Skeletal muscle cell (primary cell): ENCODE measurements at places on chromosomes 16 and 17.

DNA sequence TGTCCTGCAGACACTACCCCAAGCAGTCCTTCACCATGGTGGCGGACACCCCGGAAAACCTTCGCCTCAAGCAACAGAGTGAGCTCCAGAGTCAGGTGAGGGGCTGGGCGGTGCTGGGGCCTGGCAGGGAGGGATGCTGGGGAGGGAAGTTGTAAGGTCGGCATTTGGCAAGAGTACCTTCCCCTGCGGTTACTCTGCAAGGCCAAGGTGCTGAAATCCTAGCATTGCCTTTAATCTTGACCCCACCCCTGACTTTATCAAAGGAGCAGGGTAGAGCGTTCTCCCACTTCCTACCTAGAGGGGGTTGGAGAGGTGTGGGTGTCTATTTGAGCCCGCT is 20.5 kb downstream of the LASP1 start:
- no peak for DNase-seq

- DNase-seq = no peak
Measured at GRCh38 chr17:82737967-82738877, 2.8 kb downstream of the FN3K start.

DNA sequence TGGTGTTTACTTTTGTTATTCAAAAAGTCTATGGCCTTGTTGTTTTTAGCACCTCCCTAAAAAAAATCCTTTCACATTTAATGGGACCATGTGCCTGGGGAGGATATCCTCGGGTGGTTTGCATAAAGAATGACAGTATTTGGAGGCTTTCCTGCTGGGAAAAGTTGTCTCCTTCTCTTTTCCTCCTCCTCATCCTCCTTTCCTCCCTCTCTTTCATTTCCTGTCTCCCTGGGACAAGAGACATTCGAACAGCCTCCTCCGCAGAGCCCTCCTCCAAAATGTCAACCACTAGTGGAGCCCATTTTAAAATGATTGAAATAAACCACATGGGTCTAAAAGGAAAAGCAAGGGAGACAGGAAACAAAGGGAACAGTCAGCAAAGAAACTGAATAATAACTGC is 67.4 kb downstream of the MYH13 start:
- DNase-seq = no peak

- DNase-seq = no peak
Measured at GRCh38 chr16:83539736-83540490, 267.9 kb upstream of the HSBP1 start.

DNA sequence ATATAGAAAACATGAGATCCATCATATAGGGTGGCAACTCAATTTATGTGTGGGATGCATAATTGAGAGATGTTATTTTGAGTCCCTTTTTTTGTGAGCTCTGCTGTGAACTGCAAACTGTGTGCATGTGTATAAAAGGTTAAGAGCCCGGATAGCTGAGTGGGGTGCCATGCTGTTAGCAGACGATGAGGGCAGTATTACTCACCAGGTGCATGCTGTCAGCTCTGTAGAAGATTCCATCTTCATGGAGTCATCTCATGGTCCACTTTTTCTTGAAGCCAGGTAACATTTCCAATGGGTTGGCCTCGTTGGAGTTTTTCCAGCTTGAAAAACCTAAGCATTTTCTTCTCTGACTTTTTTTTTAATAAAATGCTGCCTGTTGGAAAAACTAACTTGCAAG is 43.0 kb upstream of the RHBDL3 start:
- DNase-seq = no peak

GRCh38 chr17:50532452-50533024 is at the start of gene EPN3:
EPN3 (plus strand) TSS chr17:50532735; CDS start chr17:50536557, 3,822 bp downstream.
- no peak for DNase-seq

GRCh38 chr16:81548876-81549546 is 104.4 kb downstream of the CMIP start:
- no peak for DNase-seq

- DNase-seq = no peak
Measured at GRCh38 chr16:74774223-74775139, at the start of gene FA2H. FA2H (minus strand) TSS chr16:74774820; CDS start chr16:74774755, 65 bp downstream.

- peak; percentile 21 for DNase-seq
Measured at GRCh38 chr17:13702266-13702665, 100.5 kb upstream of the HS3ST3A1 start.

DNA sequence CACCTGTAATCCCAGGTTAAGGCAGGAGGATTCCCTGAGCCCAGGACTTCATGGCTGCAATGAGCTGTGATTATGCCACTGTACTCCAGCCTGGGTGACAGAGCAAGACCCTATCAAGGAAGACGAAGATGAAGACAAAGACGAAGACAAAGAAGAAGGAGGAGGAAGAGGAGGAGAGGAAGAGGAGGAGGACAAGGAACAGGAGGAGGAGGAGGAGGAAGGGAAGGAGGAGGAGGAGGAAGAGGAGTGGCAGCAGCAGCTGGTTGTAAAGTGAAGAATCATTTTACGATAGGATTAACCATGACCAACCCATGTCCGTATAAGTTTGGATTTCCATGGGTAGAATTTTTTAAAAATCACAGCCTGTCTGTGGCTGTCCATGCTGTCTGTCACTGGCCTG is 316.8 kb upstream of the TNRC6C start:
- no peak for DNase-seq

DNA sequence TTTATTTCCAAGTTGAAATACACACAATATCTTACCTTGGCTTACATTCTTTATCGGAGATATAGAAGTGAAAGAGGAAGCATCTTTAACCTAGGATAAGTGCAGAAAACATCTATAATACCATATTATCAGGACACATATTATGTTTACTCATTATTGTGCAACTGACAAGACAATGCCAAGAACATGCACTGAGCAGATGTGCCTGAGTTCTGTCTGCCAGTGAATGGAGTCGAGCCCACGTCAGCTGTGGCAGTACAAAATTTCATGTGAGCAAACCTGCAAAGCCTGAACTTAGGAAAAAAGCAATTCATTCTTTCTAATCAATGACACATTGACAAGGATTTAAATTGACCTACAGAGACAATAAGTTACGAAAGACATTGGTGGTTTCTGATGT is 154.4 kb downstream of the AXIN2 start:
- DNase-seq = peak; percentile 14

DNA sequence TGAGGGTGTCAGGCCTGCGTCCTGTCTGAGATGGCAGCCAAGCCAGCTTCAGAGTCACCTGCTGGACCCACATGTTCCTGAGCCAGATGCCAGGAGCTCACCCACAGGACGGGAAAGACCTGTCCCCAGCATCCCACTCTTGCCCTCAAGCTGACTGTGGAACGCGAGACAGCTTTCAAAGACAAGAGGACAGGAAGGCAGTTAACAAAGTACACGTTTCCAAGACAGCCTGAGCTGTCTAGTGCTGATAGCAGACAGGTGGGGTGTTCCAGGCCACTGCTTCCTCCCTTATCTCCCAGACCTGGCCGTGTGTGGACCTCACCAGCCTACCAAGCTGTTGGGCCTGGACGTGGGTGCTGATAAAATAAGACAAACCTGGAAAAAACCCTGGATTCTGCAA is 13.2 kb downstream of the CMTM3 start:
- DNase-seq = no peak
